ENCODE measurements at places on chromosomes 12 and 14.

DNA sequence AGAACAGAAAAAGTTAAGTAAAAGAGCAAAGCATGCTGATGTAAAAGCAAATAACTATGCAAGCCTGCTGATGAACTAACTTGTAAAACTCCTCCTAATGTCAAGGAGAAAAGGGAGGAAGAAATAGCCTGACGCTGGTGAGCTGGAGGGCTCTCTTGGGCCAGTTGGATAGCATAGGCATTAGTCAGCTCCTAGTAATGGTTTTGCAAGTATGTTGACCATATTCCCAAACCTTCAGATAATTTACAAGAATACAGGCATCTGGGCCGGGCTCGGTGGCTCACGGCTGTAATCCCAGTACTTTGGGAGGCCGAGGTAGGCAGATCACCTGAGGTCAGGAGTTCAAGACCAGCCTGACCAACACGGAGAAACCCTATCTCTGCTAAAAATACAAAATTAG lies 871.4 kb downstream of the C12orf50 start:
- DNase-seq, result peak; percentile 41

DNA sequence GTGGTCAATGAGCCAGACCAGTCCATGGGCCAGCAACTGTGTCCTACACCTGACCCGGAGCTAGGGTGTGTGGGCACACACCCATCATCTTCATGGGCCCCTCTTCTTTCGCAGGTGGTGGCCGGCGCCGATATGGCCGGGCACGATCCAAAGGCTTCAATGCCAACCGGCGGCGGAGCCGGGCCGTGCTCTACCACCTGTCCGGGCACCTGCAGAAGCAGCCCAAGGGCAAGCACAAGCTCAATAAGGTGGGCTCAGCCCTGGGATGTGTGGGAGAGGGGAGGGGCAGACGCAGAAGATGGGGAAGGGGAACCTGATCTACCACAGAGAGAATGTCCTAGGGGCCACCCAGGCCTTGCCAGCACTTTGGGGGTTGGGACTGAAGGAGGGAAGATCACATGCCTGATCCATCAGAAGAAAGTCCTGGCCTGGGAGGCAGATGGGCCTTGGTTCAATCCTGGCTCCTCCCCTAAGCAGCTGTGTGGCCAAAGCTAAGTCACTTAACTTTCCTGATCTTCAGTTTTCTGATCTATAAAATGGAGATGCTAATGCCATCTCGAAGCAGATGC lies 3.8 kb downstream of the KCNH3 start:
- no peak for DNase-seq

GRCh38 chr14:53035336-53036210 lies 84.7 kb upstream of the FERMT2 start:
- DNase-seq, result peak; percentile 17

GRCh38 chr12:15632708-15633107 lies 156.5 kb downstream of the EPS8 start:
- DNase-seq, result no peak

DNA sequence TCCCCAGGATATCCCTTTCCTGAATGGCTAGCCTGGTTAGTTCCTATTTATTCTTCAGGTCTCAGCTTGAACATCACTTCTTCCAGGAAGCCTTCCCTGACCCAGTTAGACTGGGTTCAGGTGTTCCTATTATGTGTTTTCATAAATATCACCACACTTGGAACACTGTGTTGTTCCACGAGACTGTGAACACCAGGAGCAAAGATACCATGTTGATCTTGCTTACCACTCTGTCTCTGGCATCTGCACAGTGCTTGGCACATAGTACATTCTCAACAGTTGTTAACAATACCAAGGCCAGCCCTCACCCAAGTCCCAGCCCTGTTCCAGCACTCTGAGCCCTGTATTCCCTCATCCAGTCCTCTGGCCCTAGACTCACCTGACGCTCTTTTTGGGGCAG lies 13.7 kb upstream of the ZNF385A start:
- DNase-seq, result no peak

DNA sequence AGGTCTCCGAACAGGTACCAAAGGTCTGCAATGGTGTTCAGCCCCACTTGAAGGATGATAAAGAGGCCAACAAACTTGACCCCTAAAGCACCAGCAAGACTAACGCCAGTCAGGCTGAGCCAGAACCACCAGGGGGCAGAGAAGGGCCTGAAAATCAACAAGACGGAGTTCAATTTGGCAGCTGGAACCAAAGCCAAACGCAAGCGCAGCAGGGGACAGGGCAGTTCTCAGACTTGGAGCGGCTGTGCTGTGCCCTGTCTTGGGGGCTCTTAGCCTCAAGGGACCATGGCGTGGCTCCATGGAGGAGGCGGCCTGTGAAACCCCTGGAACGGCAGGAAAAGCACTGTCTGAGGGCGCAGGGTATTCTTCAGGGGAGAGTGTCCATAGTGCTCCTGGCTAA lies 19.6 kb downstream of the POMT2 start:
- DNase-seq, result peak; percentile 78

DNA sequence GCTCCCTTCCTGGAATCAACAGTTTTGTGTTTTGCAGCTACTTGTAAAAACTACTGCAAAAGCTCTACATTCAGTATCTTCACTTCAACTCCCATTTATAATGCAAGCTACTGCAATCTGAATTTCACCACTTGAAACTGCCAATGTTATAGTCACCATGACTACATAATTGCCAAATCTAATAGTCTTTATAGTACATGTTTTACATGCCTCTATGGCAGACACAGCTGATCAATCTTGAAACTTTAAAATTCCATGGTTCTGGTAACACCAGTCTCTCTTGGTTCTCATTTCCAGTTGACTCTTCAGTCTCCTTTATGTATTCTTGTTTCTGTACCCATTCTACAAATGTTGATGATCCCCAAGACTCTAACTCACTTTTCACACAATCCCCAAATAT lies 185.9 kb downstream of the MED13L start:
- no peak for DNase-seq

DNA sequence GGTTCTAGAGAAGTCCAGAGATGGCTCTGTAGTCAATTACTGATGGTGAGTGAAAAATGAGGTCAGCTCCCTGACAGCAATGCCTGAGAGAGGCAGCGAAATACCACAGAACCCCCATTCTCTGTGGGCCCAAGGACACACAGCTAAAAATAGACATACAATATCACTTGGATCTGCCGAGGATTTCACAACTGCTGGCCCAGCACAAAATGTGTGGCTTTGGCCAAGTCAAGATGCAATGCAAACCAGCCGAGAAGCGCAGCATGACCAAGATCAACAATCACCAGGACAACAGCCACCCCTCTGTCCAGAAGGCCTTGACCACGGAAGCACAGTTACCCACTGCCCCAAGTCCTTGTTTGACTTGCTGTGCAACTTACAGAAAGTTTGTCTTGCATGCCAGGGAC lies 52.2 kb downstream of the CKAP4 start:
- DNase-seq, result peak; percentile 85

GRCh38 chr14:73124180-73124894 lies 12.0 kb upstream of the PSEN1 start:
- no peak for DNase-seq

- DNase-seq, result no peak
These were observed 5.0 kb upstream of the ALDH2 start for GRCh38 chr12:111761706-111762105.

GRCh38 chr12:97159377-97159776 lies 252.3 kb downstream of the NEDD1 start:
- DNase-seq, result no peak

DNA sequence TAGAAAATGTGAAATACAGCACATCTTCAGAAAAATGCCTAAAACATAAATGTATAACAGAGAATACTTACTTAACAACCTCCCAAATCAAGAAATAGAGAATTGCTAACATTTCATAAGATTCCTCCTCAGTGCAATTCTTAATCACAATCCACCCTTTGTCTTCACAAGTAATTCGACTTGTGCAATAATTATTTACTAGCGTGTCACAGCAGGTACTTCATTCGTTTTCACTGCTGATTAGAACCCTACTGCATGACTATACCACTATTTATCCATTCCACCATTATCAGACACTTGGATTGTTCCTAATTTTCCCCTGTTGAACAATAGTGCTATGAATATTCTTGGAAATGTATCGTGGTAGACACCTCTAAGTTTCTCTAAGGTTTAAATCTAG lies 64.9 kb upstream of the BBS10 start:
- no peak for DNase-seq

- no peak for DNase-seq
These were observed 218 bp downstream of the LYSET start for GRCh38 chr14:93185349-93185720.

GRCh38 chr12:132142679-132143335 lies 1.3 kb downstream of the DDX51 start:
- no peak for DNase-seq

- no peak for DNase-seq
These were observed 42.9 kb downstream of the ERH start for GRCh38 chr14:69355154-69355597.

- no peak for DNase-seq
These were observed 5.2 kb upstream of the MAP3K9 start for GRCh38 chr14:70814466-70814865.

GRCh38 chr12:90085494-90086274 lies 377.0 kb upstream of the ATP2B1 start:
- DNase-seq, result no peak

DNA sequence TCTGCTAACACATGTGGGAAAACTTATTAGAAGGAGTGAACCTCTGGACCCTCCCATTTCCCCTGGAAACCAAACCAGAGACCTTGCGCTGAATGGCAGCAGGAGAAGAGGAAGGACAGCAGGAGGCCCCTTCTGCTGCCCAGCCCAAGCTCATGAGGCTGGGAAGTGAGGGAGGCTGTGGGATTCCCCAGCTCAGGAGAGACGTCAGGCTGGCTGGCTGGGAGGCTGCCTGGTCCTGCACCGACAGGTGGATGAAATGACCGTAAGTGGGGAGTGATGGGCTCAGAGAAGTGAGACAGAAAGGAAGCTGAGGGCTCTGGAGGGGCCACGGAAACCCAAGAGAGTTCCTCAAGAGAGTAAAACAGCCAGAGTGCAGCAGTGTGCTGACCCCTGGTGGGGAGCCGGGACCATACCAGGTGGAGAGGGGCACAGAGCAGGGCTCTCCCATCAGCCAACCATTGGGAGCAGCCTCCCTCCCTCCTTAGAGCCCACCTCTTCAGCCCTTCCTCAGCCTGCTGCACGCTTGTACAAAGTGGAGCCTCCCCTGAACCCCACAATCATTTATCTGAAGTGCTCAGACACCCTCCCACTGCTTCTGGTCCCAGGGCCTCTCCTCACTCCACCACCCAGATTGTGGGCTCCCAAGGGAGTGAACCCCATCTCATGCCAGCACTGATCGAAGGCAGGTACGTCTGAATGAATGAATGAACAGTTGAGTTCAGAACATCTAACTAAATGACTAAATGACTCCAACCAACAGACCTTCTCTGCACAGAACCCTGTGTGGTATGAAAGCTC lies 14.0 kb downstream of the TAMALIN start:
- DNase-seq, result peak; percentile 70

DNA sequence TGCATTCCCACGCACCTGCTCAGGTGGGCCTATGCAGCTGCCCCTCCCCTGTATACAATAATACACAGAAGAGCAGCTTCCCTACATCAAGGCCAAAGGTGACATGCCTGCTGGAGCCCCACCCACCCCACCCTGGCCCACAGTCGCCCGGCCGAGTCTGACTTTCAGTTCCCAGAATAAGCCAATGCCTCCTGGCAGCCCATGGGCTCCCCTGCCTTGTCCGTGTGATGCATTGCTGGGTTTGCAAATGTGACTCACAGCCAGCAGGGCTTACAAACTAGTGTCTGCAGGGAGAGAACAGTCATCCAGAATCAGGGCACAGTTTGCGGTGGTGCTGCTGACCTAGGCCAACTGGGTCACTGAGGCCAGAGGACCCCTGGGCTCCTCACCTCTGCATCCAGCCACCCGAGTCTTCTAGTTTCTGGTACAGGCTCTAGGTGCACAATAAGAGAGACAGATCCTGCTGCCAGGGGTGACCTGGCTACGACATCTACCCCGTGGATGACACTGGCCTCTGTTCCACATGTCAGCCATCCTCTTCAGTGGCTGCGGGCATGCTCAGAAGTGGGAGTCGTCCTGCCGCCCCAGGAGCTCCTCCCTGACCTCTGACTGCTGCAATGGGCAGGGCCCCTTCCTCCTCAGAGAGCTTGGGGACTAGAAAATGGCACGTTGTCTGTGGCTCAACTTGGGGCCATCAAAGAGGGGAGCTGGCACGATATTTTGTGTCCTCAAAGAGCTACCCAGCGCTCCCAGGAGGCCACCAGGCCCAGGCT lies 84.5 kb downstream of the CHGA start:
- peak; percentile 89 for DNase-seq

- DNase-seq, result peak; percentile 69
These were observed 146.3 kb downstream of the CAND1 start for GRCh38 chr12:67415473-67415872.

Data from GM03348 (cell line).